Activated CD4-positive, alpha-beta T cell treated with anti-CD3 and anti-CD28 coated beads, Interleukin-2, amount 50 U/mL, for 1 hour (primary cell): ENCODE measurements at places on chromosomes 5 and 9.

GRCh38 chr5:28190011-28190410, 1151.6 kb upstream of the CDH9 start:
- no peak for DNase-seq

DNA sequence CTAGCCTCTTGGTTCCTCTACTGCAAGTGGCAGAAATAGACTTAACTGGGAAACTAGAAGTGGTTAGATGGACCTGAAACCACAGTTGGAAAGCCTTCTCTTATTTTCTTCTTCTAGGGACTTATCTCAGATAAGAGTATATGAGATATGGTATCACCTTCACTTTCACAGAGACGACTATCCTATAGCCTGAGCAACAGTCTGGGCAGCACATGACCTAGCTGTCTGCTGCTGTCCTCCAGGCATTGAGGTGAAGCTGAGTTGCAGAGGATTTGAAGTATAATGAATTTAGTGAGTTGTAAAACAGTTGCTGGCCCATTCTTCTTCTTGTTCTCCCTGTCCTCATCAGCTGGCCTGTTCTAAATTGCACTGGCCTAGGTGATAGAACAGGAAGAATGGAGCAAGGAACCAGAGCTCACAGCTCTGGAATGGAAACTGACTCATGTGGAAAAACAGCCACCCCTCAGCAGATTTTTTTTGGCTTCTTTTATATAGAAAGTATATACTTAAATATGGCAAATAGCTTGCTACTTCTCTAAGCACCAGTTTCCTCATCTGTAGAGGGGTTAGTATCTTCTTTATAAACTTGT, 27.8 kb downstream of the RECK start:
- DNase-seq, result no peak

DNA sequence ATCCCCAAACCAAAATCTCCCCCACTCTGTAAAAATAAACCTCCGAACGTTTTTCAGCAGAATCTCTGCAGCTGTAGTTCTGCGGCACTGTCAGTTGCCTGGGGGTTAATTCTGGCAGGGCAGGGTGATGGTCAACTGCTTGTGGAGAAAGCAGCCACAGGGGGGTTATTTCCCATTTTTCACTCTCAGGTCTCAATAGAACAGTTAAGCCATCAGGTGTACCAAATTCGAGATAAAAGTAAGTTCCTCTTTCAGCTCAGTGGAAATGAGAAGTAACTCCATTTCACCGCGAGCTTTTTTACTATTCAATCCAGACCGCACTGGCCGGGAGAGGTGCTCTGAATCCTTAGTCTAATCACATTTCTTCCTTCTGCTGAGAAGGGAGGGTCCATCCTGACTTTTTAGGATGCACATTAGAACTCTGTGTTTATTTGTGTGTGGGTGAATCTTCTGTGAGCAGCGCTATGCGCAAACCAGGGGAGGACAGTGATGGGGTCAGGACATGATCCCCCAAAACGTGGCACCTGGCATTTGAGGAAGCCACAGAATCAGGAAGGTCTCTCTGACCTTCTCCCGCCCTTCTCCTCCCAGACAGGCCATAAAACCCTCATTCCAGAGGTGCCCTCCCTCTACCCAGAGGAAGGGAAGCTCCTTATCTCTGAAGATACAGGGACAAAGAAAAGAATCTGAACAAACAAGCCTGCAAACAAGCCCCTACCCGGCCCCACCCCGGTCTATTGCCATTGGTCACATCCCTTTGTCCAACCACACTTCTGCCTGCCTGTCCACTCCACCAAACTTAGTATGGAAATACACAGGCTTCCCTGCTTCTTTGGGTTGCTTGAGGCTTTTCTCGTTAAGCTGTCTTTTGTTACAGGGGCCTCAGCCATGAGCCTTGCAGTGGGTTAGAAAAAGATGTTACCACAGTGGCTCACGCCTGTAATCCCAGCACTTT, 229.0 kb downstream of the ROR2 start:
- DNase-seq, result no peak

- DNase-seq, result no peak
Observed at GRCh38 chr5:134131165-134131564, 16.7 kb downstream of the TCF7 start.

DNA sequence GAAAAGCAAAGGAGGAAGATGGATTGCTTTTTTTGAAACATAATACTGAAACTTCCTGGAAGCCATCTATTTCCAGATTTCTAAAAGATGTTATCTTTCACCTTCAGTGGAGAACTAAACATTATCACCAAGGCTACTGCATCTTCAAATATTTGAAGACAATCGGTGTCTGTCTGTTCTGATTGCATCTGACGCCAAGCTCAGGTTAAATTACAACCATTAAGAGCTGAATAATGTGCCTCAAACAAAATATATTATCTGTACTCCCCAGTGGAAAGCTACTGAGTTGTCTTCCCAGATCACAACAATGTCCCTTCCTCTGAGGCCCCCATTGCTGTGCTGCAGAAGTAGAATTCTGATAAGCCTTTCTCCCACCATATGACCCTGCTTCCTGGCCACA, 342.3 kb downstream of the PLK2 start:
- DNase-seq, result no peak

DNA sequence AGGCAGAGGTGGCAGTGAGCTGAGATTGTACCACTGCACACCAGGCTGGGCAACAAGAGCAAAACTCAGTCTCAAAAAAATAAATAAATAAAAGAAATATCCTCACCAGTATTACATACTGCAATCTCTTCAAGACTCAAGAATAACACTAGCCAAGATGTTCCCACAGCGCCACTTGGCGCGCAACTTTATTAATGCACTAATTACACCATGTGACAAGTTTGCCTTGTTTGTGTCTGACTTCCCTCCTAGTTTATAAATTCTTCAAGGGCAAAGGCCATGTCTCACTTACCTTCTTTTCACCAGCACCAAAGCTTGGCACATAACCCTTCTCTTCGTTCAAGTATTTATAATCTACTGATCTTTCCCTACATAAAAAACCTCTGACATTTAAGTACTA, 4.8 kb downstream of the SKP1 start:
- DNase-seq, result no peak

DNA sequence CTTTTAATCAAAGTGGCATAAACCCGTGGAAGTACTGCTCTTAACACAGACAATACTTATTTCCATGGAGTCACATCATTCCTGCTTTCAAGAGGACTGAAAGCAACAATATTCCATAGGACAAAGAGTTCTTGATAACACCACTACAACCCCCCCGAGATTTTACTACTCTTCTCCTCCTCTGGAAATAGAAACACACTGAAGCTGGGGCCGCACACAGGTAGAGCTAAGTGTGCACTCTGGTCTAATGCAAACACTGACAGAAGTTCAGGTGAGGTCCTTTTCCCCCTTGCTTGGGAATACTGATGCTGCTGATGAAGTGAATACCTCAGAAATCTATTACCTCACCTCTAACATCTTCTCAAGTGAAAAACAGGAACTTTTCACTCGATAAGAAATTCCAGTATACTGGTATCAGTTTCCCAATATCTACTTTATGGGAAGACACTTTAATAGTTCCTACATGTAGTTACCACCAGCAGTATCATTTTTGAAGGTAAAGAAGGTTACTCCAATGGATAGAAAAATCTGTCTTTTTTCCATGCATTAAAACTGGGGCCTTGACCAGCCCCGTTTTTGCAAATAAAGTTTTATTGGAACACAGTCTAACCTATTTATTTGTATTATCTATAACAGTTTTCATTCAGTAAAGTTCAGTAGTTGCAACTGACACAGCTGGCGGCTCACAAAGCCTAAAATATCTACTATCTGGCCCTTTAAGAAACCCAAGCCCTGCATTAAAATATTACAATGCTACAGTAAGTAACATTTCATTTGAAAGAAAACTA, 50.0 kb downstream of the GOLPH3 start:
- no peak for DNase-seq

GRCh38 chr5:144126707-144127106, 43.8 kb downstream of the YIPF5 start:
- no peak for DNase-seq

DNA sequence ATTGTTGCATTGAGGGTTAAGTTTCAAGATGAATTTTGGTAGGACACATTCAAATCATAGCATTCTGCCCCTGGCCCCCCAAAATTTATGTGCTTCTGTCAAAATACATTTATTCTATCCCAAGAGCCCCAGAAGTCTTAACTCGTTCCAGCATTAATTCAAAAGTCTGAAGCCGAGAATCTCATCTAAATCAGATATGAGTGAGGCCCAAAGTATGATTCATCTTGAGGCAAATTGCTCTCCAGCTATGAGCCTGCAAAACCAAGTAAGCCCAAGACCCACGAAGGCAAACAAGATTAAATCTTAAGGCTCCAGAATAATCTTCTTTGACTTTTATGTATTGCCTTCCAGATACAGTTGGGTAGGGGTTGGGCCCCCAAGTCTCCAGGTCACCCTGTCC, 19.2 kb downstream of the TNPO1 start:
- DNase-seq, result no peak

- DNase-seq, result no peak
Observed at GRCh38 chr5:67404256-67405100, 207.9 kb upstream of the CD180 start.
